ENCODE measurements at places on chromosomes 1 and 21.

DNA sequence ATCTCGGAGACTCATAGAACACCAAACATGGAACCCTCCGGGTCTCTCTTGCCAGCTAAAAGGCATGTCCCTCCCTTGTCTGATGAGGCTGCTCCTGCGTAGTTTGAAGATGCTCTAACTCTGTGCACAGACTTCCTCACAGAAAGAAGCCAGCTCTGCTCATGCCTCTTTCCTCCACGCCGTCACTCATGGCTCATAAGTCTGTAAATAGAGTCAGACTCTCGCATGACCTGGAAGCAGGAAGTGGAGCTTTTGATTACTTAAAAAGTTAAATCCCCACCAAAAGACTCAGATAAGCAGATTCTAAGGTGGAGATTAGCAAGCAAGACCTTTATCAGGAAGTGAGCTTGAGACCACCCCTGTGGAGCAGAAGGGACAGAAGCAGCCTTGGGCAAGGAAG is 171.6 kb downstream of the TRIM33 start:
- no peak for DNase-seq

GRCh38 chr1:15409388-15410222 is at the start of gene EFHD2:
TSS of gene EFHD2 (plus strand) at chr1:15409888. CDS start at chr1:15409972, 84 bp downstream.
- DNase-seq = peak; percentile 77

- no peak for DNase-seq
Observed at GRCh38 chr1:153804112-153804511, 28.9 kb downstream of the SLC27A3 start.

DNA sequence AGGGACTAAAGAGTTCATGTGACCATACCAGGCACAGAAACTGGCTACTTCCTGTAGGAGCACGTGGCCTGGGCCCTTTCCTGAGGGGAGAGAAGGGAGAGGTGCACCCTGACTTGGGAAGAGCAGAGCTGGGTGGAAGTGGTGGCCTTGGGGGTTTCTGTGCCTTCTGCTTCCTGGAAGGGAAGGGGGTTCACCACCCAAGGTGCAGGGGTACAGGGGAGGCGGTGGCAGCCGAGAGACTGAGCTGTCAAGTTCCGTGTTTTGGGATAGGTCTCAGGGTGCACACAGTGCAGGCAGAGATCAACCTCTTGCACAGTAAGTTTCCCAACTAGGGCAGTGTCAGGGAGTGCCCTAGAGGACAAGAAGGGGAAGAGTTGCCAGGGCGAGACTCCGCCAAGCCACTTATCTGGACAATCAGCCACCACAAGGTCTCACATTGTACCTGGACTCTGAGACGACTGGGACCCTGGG is 10.1 kb downstream of the HECTD3 start:
- DNase-seq = no peak

DNA sequence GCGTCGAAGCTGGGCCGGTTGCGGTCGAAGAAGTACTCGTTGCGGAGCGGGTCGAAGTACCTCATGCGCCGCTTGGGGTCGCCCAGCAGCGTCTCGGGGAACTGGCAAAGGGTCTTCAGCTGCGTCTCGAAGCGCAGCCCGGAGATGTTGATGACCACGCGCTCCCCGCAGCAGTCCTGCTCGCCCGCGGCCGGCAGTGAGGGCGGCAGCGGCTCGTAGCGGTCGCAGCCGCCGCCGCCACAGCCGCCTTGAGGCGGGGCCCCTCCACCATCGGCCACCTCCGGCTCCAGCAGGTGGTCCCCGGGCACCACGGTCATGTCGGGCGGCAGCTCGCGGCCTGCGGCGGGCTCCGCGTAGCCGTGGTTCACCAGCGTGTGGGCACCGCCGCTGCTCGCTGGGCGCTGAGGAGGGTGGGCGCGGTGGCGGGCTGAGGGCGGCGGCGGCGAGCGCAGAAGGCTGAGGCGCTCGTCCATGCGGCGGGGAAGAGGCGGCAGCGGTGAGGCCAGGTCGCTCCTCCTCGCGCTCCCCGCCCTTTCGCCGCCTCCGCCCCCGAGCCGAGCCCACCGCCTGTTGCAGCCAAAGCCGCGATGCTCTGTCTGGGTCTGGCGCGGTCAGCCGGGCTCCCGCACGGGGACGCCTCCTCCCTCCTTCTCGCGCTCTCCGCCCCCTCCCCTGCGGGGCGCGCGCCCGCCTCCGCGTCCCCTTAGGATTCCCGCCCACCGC is at the start of gene KCNA3:
KCNA3 (minus strand) TSS at position 604 of the 723 bp plus-strand sequence; CDS start at position 473, 131 bp downstream.
- DNase-seq = peak; percentile 66

- DNase-seq = no peak
Observed at GRCh38 chr1:184908506-184908905, 65.8 kb downstream of the NIBAN1 start.

DNA sequence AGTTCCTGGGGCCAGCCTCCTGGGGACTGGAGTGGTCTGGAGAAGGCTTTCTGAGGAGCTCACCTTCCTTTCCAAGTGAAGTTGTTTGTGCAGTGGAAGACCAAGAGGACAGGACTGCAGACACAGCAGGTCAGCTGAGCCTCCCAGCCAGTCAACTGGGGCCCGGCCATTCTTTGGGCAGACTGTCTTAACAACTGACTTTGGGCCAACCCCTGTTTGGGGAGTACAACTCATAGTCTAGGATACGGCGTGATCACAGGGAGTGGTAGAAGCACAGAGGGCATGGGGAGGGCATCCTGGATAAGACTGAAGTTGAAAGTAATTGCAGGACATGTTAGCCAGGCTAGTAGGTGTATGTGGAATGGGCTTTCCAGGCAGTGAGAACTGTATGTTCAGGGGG is 50.3 kb downstream of the PGM1 start:
- no peak for DNase-seq

GRCh38 chr1:89927049-89927448 is 67.9 kb upstream of the ZNF326 start:
- DNase-seq = no peak

DNA sequence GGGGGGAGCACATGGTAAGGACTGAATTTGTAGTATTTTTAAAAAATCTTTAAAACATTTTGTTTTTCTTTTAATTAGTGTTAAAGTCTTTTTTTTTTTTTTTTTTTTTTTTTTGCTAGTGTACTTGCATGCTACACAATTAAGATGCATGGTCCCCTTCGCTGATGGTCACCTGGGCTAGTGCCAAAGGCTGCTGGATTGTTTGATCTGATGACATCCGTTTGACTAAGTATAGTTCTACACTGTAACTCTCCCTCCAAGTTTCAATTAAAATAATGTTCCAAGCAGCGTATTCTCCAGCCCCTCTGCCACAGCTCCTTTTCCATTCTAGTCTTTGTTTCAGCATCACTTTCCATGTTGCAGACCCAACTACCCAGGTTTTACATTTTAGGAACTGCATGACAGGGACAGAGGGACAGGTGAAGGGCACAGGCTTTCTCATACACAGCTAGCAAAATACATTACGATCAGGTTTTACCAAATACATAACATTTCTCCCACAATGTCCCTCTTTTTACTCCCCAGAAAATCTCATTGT is 852 bp upstream of the RAVER2 start:
- no peak for DNase-seq

- no peak for DNase-seq
Observed at GRCh38 chr1:221908573-221908972, 166.7 kb upstream of the DUSP10 start.

GRCh38 chr1:32874860-32875752 is 4.4 kb upstream of the FNDC5 start:
- DNase-seq = no peak

GRCh38 chr1:152052606-152053005 is 15.8 kb upstream of the S100A11 start:
- peak; percentile 88 for DNase-seq

- DNase-seq = no peak
Observed at GRCh38 chr21:26844258-26845065, 747 bp downstream of the ADAMTS1 start.

DNA sequence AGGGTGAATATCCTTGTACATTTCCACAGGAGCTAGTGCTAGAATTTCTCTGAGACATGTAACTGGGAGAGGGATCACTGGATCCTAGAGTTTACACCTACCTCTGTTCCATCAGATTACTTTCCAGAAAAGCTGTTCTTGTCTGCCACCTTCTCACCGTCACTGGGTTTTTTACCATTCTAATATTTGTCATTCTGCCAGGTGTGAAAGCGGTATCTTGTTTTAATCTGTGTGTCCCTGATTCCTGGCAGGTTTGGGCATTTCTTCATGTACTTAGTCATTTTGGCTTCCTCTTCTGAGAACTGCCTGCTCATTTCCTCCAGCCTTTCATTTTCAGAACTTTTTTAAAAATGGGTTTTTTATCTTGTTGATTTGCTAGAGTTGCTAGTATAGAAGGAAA is 5.1 kb downstream of the PMF1 start:
- peak; percentile 23 for DNase-seq

GRCh38 chr21:42794551-42794950 is 84.8 kb downstream of the WDR4 start:
- DNase-seq = no peak

DNA sequence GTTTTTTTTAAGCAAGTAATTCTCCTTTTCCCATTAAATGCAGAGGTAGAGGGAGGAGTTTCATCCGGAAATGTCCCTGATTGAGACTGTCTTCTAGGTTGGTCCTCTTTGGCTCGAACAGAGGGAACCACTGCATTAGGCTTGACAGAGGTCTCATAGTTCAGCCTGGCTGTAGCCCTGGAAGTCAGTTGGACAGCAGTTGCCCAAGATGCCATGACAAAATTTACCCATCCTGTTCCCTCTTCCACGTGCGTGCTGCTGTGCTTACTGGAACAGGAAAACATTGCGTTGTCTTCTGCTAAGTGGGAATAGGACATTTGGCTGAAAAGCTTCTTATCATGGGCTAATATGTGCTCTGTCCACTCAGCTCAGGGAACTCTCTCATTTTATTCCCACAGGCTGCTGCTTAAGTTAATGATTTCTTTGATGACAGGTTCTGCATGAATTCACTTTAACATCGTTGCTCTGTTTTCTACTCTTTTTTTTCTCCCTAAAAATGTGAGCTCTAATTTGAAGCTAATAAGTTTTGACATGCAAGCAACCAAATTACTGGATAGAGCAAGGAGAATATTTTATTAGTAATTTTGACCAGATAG is 18.0 kb downstream of the KCNK1 start:
- DNase-seq = no peak

GRCh38 chr1:2470290-2471158 is 5.6 kb upstream of the PLCH2 start:
- DNase-seq = no peak

DNA sequence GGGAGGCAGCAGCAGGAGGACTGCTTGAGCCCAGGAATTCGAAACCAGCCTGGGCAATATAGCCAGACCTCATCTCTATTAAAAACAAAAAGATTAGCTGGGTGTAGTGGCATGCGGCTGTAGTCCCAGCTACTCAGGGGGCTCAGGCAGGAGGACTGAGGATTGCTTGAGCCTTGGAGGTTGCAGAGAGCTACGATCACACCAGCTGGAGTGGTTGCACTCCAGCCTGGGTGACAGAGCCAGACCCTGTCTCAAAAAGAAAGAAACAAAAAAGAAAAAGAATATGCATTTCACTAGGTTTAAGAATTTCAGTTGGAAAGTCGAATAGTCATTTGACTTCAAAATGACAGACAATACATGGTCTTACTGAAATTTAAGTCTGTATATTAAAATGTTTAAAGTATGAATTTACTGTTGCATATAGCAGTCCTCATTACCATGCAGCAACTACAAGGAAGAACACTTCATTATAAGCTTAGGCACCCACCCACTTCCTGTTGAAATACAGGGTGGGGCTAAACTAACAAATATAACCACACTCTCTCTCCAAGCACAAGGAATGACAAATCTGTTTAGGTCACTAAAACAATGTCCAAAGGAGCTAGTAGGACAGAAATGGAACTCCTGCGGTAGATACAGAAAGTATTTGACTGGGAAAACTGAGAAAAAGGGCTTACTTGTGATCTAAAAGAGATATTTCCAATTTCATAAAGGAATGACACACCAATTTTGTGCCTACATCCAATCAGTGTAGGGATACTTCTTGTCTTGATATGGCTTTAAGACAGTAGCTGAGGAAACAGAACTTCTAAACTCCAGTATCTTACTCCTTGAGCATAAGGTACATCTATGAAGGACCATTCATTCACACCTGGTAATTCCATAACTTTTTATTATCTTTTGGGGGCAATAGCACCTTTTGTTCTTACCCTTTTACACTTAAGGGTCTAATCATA is 44.1 kb downstream of the GPR3 start:
- peak; percentile 14 for DNase-seq

- no peak for DNase-seq
Observed at GRCh38 chr1:73475316-73475870, 722.6 kb downstream of the LRRIQ3 start.

DNA sequence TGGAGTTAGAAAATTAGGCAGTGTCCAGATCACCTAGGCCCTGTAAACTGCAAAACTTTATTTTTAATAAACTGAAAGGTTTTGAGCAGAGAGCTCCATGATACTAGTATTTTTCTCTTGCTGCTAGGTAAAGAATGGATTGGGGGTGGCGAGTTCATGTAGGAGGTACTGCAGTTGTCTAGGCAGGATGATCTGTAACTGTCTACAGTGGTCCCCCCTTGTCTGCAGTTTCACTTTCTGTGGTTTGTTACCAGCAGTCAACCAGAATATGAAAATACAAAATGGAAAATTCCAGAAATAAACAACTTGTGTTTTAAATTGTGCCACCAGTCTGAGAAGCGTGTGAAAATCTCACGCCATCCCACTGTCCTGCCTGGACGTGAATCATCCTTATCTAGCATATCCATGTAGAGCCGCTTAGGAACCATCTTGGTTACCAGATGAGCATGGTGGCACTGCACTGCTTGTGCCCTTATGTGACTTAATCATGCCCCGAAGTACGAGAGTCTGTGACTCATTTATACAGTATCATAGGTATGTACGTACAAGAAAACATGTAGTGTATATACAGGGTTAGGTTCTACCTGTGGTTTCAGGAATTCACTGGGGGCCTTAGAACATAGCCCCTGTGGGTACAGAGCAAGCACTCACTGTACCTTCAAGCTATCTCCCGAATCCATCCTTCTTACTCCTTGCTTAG is 94.2 kb downstream of the AHCTF1 start:
- no peak for DNase-seq
